ENCODE measurements at places on chromosomes 1 and 21.

DNA sequence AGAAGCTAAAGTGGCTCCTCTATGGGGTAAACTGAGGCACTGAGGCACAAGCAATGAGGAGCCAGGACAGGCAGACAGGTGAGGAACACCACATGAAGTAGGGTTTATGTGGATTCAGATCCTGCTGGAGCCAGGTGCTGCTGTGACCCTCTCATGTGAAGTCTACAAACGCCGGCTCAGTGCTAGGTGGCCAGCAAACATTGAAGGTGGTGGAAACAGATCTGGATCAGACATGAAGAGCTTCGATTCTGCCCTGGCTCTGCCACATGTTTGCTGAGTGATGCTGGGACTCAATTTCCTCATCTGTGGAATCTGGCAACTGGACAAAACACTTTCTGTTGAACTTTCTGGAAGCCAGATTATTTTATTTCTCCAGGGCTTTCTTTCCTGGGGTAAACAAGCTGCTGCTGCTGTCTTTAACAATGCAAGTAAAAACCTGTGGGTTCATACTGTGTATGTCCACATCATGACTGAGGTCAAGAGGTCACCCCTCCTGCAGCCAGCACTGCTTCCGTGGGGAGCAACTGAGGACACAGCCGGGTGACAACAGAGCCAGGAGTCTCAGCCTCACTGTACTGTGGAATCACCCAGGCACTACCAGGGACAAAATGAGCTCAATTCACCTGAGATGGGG is 33.3 kb downstream of the HMGB4 start:
- DNase-seq, result no peak

- DNase-seq, result no peak
Observed at GRCh38 chr1:7886405-7886745, 33.5 kb upstream of the UTS2 start.

DNA sequence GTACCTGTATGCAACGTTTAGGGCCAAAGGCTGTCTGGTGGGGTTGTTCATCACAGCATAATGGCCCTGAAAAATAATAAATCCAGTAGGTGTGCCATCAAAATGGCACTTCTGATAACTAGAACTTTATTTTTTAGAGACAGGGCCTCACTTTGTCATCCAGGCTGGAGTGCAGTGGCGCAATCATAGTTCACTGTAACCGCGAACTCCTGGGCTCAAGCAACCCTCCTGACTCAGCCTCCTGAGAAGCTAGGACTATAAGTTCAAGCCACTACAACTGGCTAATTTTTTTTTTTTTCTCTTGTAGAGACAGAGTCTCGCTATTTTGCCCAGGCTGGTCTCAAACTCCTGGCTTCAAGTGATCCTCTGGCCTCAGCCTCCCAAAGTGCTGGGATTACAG is 4.7 kb downstream of the SNAPIN start:
- no peak for DNase-seq

- DNase-seq, result peak; percentile 29
Observed at GRCh38 chr1:66247415-66248208, 286.3 kb upstream of the SGIP1 start.

DNA sequence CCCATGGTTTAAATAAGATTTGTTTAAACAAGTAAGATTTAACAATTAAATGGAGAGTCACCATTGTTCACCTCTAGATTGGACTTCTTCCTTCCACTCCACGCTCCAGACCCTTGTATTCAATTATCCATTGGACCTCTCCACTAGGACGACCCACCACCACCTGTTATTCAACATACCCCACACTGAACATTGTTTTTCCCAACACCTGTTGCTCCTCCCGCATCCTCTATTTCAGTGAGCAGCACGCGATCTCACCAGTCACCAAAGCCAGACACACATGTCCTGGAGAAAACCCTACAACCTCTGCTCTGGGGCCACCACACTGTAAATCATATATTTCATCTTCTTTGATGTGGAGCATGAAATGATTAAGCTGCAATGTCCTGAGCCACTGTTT is 28.6 kb downstream of the ATP8B2 start:
- DNase-seq, result no peak

GRCh38 chr1:108011295-108011694 is 46.3 kb upstream of the VAV3 start:
- no peak for DNase-seq

- no peak for DNase-seq
Observed at GRCh38 chr1:21783679-21784603, 992 bp upstream of the USP48 start.

- no peak for DNase-seq
Observed at GRCh38 chr1:41861535-41862383, 57.0 kb downstream of the HIVEP3 start.

- no peak for DNase-seq
Observed at GRCh38 chr1:22611530-22611947, 24.9 kb upstream of the C1QA start.

GRCh38 chr21:15182731-15183130 is 117.9 kb upstream of the NRIP1 start:
- no peak for DNase-seq

GRCh38 chr1:83701355-83701754 is 297.6 kb downstream of the TTLL7 start:
- DNase-seq, result no peak

GRCh38 chr21:22468893-22469292 is 1470.7 kb downstream of the NCAM2 start:
- no peak for DNase-seq

DNA sequence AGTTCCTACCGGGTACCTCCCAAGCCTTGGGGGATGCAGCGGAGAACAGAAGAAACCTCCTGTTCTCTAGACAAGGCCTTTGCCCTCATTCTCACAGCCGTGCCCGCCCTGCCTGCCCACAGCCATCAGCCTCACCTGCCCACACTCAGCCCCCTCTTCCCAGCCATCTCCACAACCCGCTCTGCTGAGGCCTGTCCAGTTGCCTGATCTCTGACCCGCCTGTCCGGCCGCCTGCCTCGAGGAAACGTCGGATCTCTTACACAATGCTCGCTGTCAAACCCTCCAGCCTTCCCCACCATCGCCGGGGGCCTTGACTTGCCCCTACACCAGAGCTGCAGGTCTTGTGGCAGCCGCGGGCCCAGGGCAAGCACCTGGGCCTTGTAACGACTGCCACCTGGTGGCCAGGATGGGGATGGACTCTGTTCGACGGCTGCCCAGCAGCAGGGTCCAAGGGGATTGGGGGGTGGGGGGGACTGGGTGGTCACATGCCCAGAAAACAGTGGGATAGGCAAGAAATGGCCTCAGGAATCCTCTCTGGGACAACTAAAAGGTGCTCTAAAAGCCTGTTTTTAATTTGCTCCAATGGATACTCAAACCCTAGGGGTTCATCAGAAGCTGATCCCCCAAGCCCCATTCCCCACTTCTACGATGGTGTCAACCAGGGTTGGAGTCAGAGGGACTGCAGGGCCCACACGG is 31.0 kb downstream of the SLC45A1 start:
- DNase-seq, result peak; percentile 45

DNA sequence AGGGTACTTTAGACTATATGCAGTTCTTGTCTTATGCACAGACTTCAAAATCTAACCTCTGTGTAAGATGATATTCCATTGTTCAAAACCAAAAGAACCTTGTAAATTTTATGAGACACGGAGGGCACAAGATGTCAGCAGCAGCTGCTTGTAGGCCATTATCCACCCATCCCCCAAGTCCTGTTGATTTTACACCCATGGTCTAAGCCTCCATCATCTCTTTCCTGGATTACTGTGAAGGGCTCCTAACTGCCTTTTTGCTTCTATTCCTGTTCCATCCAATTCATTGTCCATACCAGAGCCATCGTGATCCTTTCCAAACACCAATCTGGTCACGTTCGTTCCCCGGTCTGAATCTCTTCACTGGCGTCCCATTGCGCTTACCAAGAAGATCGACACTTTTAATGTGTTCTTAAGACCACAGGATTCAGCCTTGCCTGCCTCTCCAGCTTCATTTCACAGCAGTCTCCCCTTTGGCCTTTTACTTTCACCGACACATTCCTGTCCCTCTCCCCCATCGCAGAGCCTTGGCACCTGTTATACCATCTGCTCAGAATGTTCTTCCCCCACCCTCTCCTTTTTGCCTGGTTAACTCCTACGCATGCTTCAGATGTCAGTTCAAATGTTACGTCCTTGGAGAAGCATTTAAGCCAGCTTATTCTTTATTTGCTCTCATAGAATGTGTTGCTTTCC is 107.3 kb upstream of the POU3F1 start:
- no peak for DNase-seq

DNA sequence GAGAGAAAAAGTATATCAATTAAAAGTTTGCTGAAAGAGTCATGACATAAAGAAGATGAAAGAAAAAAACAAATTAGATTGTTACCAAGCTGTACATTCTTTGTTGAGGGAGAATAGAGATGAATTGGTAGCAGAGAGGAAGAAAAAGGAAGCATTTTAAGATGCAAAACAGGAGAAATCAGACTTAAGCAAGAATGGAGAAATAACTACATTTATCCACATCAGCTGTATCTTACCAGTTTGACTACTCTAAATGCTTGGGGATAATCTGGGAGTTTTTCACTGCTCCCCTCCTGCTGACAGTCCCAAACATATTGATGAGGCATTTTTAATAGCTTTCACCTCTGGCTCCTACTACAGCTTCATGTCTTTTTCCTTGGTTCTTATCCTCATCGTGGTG is 16.8 kb upstream of the PTPRC start:
- no peak for DNase-seq

GRCh38 chr1:4149281-4149680 is 249.2 kb upstream of the C1orf174 start:
- no peak for DNase-seq

GRCh38 chr1:109806733-109807400 is 43.1 kb upstream of the EPS8L3 start:
- DNase-seq, result no peak

GRCh38 chr1:75275631-75276030 is 141.4 kb downstream of the LHX8 start:
- no peak for DNase-seq

GRCh38 chr1:112271270-112271669 is 124.7 kb upstream of the CTTNBP2NL start:
- no peak for DNase-seq

- DNase-seq, result no peak
Observed at GRCh38 chr1:15329104-15329820, 80.4 kb upstream of the EFHD2 start.

DNA sequence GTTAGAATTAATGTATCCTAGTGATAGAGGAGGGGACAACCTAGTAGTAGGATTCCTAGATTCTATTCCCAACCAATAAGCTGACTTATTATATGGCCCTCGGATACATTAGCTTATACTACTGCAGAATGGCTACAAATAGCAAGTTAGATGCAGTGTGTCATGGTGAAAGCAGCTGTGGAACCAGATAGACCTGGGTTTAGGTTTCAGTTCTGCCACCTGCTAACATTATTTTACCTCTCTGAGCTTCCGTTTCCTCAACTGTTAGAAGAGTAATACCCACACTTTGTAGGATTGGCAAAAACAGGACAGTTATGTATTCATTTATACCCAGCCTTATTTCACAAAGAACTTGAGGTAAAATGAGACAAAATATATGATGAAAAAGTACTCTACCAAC is 21.6 kb upstream of the MAGOH start:
- no peak for DNase-seq

- no peak for DNase-seq
Observed at GRCh38 chr1:159775716-159776115, 5.0 kb upstream of the DUSP23 start.

GRCh38 chr1:229888561-229889001 is 178.5 kb upstream of the GALNT2 start:
- DNase-seq, result no peak

DNA sequence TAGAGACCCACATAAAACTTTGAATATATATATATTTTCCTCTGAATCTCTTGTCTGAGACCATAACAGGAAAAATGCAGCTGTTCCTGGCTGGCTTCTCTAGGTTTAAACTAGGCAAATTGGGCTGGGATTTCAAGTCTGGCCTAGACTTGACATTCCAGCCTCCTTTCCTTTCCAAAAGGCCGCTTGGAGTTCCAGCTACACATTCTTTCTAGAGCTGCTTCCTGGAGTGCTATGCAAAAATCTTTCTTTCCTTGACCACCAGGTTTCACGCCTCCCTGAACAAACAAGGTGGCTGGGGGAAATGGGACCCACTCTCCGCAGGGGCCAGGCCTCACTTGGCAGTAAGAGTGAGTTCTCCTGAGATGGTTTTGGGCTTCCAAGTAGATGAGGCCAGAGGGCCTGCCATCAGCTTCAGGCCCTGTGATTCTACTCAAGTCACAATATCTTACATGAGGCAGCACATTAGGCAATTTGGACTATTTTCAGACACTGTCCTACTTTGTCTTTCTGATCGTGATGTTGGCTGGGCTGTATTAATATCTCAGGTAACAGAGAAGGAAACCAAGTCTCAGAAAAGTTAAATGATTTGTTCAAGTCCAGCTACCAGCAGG is 102.4 kb downstream of the FAM78B start:
- no peak for DNase-seq

- DNase-seq, result no peak
Observed at GRCh38 chr1:210441028-210441427, 112.3 kb downstream of the HHAT start.

DNA sequence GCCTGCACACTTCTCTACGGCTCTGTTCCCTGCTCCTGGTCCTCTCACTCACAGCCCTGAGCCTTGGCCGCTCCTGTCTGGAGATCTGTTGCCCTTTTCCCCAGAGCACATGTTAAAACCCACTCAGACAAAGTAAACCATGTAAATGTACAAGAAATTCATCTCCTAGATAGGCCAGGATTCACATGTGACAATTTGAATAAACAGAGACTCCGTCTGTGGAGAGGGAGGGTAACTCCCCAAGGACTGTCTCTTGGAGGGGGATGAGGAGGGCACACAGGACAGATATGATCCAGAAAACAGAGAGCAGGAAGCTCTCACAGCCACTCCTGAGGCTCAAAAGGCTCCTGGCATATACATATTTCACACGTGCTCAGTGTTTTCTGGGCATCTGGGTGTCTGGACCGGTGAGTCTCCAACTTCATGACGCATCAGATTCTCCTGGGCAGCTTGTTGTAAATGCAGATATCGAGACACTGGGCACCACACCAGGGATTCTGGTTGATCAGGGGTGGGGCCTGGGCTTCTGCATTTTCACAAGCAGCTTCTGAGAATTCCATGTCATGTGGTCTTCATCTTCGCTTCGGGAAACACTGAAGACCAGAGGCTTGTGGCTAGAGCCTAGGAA is 6.4 kb upstream of the KAZN start:
- DNase-seq, result no peak

DNA sequence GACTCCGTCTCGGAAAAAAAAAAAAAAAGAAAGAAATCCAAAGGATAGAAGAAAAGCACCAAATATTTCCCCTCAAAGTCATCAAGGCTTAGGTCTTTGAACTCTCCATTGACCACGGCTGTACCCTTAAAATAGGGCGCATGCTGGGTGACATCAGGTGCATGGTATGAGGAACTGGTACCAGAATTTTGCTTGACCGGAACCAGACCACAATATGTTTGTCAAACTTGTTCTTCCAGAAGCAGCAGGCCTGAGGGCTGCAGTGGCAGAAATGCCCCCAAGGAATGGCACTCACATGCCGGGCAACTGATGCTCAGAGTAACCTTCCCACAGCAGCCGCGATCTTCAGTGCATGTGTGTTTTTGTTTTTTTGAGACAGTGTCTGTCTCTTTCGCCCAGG is 21.0 kb downstream of the RCC1 start:
- no peak for DNase-seq

GRCh38 chr1:205344066-205344928 is 12.4 kb downstream of the KLHDC8A start:
- DNase-seq, result no peak

All from activated T-helper 2 cell treated with anti-CD3 and anti-CD28 coated beads, Interferon-gamma antibody, Interleukin-2, Interleukin-4, amounts not matched to agents 10 μg/mL and 5 μg/mL and 100 μg/mL, durations not matched to agents 14 hours and 24 hours and 36 hours (primary cell).